A673 (cell line): ENCODE measurements at places on chromosomes 6 and 20.

DNA sequence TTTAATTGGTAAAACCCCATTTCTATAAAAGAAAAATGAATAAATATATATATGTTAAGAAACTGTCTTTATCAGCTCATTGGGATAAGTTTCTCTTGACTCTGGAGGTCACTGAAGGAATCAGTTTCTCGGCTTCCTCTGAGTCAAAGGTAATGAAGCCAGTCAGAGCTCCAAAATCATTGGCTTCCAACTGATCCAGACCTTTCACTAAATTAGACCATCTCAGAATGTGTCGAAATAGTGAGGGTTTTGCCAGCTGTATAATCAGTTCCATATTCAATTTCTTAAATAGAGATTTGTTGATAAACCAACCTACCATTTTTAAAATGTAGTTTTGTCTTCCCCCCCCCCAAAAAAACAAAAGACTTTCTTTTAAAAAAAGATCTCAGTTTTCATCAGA lies 60.5 kb upstream of the SRSF6 start:
- DNase-seq = no peak

- DNase-seq = peak; percentile 80
Measured at GRCh38 chr6:45432977-45433376, 55.2 kb upstream of the SUPT3H start.

DNA sequence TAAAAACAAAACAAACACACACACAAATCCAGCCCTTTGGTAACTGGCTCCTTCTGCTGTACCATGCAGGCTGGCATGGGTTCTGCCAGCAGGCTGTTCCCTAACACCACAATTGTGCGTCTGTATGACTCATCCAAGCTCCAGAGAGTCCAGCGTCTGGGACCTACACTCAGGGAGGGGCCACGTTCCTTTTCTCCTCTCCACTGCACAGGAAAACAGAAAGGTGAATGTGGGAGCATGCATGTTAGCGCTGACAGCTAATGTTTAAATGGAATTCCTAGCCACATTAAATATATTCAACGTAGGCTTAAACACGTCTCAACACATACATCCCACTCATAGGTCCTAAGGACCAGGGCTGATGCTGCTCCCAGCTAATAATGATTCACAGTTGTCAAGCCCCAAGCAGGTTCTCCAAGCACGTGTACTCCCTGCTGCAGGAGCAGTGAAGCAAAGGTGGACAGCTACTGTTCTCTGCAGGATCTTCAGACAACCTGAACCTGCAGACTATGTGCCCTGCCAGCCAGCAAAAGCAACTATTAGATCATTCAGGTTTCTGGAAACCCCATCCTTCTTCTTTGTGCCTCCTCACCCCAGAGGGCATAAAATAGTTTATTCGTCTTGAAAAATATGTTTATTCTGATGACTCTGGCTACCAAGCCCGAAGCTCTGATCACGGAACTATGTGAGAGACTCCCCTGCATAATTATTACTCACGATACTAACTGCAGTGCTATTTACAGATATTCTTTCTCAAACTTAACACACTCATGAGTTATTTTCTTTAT lies 20.9 kb downstream of the MAP1LC3A start:
- DNase-seq = peak; percentile 35

DNA sequence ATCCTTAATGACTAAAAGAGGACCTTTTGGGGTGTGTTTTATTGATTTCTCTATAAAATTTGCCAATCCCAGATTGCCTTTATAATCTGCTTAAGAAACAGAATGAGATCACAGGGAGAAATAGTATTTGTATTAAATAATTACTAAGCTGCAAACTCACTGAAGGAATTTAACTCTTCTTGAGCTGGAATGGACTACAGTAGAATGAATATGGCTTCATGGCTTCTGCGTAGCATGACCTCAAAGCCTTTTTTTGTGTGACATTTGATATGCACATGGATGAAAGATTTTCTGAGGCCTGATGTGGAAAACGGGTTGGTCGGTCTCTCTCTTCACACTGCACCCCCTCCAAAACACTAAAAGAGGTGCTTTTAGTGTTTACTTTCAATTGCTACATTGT lies 115.9 kb downstream of the QKI start:
- no peak for DNase-seq

DNA sequence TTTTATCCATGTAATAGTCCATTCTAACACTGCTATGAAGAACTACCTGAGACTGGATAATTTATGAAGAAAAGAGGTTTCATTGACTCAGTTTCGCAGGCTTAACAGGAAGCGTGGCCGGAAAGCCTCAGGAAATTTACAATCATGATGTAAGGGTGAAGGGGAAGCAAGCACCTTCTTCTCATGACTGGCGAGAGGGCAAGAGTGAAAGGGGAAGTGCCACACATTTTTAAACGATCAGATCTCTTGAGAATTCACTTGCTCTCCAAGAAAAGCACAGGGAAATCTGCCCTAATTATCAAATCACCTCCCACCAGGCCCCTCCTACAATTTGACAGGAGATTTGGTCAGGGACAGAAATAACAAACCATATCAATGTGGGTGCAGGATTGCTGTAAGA lies 859.7 kb downstream of the EPHA7 start:
- DNase-seq = no peak
